ENCODE measurements at places on chromosomes 3 and 15.

DNA sequence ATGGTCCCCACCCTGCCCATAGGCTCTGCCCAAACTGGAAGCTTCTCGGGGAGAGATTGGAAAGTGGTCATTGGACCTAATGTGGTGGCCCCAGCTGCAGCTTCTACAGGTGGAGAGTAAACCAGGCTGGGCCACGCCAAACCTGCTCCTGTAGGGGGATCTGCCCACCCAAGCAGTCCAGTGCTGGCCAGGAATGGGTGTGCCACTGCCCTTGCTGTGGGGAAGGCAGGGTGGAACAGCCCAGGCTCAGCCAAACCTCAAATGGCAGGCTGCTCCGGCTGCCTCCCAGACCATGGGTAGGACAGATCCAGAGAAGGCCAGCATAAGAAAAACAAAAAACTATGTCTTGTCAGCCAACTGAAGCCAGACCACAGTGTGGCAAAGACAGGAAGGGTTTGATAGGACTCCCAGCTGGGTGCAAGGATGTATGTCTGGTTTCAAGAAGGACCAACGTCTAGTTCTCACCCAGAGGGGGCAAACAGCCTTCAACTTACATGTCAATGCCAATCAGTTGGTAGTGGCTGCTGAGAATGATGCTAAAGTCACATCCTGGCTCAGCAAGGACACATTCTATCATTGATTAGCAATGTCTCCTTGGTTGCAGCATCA lies 267.3 kb downstream of the UACA start:
- DNase-seq = no peak

DNA sequence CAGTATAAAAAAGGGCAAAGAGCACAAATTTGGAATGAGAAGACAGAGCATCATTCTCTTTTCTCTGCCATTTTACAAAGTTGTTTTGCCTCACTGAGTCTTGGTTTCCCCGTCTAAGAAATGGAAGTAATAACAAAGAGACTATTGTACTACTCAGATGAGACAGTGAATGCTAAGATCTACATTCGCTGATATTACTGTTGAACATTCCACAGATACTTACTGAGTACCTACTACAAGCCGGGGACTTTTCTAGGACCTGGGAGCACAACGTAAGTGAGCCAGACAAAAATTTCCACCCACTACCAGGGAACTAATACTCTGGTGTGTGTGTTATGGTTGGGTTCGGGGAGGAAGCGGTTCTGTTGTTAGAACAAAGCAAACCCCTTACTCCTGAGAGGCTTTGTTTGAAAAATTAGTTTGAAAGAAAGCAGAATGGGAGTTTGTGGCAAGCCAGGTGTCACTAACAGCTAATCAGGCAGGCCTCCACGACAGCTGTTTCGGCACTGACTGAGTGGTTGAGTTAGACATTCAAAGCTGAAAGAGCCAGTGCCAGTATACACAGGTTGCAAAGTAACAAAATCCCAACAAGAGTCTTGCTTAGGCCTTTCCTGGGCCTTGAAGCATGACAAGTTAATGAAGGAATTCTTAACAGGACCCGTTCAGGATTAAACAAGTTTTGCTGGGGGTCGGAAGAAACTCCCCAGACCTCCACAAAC lies 458.3 kb downstream of the EDEM1 start:
- DNase-seq = no peak

GRCh38 chr3:3340526-3340925 lies 161.0 kb upstream of the CRBN start:
- DNase-seq = no peak

DNA sequence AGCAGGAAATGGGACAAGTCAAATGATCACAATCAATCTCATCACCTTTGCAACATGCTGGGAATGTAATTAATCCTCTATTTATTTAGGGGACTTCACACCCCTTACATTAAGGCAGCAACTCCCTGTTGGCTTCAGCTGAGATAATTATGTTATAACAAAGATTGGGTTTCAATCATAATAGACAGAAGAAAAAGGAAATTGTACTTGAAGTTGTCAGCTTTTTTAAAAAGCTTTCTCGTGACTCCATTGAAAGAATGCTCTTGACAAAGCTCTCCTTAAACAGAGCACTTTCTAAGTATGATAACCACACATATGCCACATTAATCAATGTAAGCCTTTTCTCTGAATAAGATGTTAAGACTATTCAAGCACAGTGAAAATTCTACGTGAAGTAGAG lies 65.7 kb downstream of the SHQ1 start:
- no peak for DNase-seq

DNA sequence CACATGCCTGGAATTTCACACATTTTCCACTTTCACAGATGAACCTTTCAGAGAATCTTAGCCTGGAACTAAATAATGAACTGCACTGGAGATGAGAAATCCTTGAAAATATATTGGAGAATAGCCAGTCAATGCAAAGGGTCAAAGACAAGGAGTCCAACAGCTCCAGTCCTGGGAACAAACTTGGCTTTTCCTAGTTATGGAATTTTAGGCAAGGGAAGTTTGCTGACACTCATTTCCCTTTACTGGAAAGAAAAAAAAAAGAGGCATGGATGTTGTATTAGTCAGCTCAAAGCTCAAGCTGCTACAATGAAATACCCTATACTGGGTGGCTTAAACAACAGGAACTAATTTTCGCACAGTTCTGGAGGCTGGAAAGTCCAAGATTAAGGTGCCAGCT lies 690.8 kb upstream of the ARPP21 start:
- no peak for DNase-seq

DNA sequence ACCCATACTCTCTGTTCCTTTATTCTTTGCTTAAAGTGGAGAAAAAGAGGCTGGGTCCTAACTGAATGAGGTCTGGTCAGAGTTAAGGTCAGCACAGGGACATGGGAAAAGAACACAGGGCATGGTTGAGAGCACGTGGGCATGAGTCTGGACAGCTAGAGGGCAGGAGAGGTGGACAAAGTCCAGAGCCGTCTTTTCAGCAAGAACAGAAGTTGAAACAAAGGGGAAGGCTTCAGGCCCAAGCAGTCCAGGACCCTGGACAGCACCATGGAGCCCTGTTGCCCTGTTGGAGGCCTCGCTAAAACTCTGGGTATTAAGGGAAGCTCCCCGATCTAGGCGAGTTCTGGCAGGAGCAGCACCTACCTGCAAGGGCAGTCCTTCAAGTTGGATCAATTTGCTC lies 50.7 kb downstream of the XYLB start:
- no peak for DNase-seq

- no peak for DNase-seq
These were observed 5.5 kb upstream of the ROBO1 start for GRCh38 chr3:79773291-79773690.

DNA sequence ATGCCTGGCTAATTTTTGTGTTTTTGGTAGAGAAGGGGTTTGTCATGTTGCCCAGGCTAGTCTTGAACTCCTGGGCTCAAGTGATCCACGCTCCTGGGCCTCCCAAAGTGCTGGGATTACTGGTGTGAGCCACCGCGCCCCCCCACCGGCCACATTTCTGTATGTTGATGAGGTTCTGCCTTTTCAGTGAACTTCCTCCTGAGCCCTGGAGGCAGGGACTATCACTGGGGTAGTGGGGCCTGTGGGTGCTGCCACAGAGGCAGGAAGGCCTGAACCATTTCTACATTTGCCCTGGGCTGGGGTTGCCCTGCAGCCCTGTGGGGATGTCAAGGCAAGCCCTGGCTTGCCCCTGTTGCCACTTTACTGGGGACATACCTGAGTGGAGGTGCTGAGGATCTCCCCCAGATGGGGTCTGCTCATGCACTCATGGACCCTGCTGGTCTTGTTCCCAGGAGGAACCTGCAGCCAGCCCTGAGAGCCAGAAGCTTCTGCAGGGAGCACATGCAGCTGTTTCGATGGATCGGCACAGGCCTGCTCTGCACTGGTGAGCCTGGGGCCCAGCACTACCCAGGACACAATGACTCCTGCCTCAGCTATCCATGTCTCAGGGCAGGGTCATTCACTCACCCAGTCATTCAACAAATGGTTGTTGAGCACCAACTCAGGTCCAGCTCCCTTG lies 5.7 kb downstream of the SLC28A1 start:
- no peak for DNase-seq

- DNase-seq = no peak
These were observed 217.2 kb upstream of the UMPS start for GRCh38 chr3:124512881-124513609.

- no peak for DNase-seq
These were observed 39.2 kb upstream of the AGBL1 start for GRCh38 chr15:86040356-86041033.

DNA sequence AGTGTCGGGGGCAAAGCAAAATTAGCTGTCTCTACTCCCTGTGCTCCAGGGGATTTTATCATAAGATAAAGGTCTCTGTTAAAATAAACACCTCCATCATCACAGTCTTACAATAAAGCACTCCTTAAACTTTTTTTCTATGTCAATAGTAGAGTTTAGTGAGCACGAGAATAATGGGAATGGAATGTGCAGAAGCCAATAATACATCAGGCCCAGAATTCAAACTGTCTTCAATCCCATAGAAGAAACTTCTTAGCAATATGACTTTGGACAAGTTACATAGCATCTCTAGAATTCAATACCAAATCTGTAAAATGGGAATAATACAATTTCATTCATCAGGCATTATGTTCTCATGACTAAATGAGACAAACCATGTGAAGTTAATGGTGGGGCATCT lies 49.0 kb upstream of the EPHA3 start:
- no peak for DNase-seq

- no peak for DNase-seq
These were observed 415.4 kb downstream of the MAGI1 start for GRCh38 chr3:65623362-65623761.

GRCh38 chr15:84731774-84732173 lies 15.8 kb upstream of the SEC11A start:
- DNase-seq = no peak

GRCh38 chr3:195147649-195148080 lies 123.3 kb downstream of the XXYLT1 start:
- no peak for DNase-seq

DNA sequence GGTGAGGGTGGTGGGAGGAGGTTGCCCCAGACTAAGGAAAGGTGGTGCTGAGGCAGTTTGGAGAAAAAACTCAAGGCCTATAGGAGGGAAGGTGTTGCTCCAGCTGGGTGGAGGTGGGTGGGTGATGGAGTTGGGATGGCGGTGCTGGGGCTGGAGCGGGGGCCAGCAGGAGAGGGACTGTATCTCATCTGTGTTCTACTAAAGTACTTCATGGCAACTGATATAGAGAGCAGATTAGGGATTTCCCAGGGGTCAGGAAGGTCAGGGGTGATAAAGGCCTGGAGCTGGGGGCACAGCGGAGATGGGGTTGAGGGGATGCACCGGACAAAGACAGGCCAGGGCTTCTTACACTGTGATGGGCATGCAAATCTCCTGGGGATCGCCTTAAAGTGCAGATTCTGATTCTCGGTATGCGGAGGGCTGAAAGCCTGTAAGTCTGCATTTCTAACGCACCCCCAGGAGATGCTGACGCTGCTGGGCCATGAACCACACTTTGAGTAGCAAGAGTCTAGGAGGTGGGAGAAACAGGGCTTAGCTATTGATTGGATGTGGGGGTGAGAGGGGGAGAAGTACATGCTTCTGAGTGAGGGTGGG lies 4.2 kb downstream of the KLHL40 start:
- no peak for DNase-seq

DNA sequence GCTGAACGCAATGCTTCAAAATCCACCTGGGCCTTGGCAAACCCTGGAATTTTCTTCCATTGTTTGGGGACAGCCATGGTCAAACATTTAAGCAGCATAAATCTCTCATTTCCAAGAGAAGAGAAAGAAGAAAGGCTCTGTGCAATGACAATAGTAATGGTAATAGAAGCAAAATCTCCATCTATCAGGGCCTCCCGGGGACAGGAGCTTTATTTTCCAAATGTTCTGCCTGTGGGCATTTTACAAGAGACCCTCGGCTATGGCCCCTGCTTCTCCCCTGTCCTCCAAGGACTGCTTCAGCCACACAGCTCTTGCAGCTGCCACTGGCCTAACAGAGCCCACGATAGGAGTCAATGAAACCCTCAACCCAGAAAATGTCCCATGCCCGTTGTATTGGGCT lies 12.7 kb upstream of the FAM240A start:
- no peak for DNase-seq

DNA sequence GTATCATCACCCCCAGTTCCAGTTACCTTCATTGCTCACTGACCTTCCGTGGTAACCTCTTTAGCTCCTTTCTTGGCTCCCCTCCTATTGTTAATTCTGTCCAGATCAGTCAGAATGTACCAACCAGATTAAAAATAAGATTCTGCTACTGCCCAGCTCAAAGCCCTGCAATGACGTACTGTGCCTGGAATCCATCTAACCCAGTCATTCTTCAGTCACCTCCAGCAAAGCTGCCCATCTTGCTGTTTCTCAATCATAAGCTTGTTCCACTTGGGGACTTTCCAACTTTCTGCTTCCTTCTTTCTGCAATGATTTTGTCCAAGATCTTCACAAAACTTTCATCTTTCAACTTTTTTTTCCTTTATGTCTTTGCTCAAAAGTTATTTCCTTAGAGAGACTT lies 512.0 kb upstream of the ZNF385D start:
- DNase-seq = no peak
